ENCODE measurements at places on chromosomes 16 and 17.
A peak's percentile ranks its signal among the peaks of the same experiment; 100 is the strongest.

DNA sequence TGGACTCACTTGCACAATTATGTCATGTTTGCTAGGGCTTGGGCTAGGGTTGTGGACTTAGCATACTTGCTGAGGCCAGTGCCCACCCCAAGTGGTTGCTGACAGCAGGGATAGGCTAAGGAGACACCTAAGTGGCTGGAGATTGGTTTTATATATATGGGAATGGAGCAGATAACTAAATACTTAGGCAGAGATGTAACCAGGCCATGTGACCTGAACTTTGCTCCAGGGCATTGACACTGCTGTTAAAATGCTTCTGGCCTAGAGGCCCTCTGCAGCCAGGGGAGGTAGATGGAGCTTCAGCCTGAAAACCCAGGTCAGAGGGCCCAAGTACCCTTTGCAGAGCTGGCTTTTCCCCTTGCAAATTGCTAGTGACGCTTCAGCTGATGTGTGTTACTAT lies 1.4 kb upstream of the ITGB3 start:
- DNase-seq = no peak

DNA sequence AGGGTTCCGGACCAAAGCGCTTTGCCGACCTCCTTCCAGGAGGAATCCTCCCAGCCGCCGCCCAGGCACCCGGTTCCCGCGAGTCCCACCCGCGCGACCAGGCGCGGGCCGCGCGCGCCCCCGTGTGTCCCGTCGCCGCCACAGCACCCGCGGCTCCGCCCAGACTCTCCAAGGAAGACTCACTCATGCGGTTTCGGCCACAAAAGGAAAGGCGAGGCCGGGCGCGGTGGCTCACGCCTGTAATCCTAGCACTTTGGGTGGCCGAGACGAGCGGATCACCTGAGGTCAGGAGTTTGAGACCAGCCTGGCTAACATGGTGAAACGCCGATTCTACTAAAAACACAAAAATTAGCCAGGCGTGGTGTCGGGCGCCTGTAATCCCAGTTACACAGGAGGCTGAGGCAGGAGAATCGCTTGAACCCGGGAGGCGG lies 3.5 kb upstream of the PKMYT1 start:
- DNase-seq = peak; percentile 53

DNA sequence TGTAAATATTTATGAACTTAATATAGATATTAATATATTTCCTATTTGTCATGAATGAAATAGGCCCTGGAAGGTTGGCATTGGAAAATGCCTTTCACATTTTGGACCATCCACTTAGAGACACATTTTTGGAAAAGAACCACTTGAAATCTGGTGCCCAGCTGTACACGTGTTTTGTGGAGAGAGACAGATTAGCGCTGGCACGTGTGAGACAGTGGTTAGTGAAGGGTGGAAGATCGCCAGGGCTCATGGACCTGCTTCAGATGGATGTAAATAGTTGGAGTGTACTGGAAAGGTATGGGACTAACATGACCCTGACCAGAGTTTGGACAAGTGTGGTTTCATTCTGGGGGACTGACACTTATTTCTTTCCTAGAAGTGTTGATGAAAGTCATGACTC lies 222.9 kb downstream of the PRKCA start:
- no peak for DNase-seq

DNA sequence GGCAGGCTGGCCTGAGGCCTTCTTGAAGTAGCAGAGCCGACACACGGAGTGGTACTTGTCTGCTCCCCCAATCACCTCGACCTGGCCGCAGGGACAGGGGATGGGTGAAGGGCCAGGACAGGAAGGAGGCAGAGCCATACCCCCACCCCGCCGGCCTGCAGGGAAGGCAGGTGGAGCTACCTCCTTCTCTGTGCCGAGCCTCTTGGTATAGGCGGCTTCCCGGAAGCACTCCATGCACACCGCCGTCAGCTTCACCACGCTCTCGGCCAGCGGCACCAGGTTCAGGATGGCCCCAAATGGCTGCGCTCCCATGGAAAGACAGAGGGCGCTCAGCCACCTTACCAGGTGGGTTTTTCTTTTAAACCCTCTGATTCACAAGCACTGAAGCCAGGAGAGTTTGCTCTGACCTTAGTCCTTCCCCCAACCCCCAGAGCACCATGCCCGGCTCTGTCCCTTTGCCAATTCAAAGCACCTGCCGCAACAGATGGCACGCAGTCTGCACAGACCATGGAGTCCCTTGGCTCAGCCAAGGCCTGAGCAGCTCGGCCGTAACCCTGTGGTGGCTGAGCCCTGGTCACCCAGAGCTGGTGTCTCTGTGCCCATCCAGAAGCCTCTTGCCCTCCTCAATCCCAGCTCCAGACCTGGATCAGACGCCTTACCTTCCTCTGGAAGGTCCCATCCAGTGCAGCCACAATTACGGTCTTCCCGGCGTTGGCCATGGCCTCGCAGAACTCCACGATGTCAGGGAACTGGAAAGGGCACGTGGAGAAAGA lies 6.7 kb downstream of the SYNGR2 start:
- no peak for DNase-seq

GRCh38 chr16:78884204-78884603 lies 716.3 kb downstream of the MAF start:
- no peak for DNase-seq

DNA sequence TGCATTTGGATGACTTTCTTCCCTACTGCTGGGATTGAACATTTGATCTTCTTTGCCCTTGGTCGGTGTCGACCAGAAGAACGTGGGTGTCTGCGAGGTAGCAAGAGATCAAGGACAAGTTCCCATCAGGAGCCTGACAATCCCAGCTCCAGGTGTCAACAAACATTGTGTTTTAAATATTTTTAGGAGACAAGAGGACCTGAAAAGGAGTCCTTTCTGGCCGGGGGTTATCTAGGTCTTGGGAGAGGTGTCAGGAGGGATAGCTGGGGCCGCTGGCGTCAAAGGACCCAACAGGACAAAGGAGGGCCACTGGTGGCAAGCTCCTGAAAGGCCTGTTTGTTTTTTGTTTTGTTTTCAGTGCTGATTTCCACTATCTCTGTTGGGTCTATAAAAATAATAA lies 308.4 kb upstream of the ERCC4 start:
- no peak for DNase-seq

DNA sequence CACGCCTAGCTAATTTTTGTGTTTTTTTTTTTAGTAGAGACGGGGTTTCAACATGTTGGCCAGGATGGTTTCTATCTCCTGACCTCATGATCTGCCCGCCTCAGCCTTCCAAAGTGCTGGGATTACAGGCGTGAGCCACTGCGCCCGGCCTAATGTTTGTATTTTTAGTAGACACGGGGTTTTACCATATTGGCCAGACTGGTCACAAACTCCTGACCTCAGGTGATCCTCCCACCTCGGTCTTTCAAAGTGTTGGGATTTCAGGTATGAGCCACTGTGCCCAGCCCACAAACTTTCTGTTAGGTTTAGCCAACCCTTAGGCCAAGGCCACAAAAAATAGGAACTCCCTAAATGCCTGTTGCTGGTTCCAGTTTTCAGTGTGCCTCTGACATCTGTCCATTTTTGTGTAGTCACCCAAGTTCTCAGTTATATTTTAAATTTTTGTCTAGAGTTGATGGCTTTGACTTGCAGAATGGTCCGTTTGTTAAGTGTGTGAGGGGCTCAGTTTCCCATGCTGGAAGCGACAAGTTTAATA lies 12.7 kb downstream of the CCL16 start:
- DNase-seq = no peak

DNA sequence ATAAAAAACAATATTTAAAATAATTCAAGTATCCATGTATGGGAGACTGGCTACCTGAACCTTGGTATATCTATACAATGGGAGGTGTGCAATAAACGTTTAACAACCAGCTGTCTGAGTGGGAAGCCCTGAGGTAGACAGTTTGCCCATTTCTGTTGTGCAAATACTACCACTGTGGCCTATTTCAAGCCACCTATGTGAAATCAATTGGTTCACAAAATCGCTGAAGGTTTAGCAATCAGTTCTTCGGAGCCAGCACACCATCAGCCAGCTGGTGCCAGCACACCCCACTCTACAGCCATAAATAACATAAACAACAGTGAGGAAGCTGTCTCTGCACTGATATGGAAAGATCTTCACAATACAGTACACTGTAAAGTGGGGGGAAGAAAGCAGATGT lies 46.7 kb upstream of the KDM8 start:
- no peak for DNase-seq

DNA sequence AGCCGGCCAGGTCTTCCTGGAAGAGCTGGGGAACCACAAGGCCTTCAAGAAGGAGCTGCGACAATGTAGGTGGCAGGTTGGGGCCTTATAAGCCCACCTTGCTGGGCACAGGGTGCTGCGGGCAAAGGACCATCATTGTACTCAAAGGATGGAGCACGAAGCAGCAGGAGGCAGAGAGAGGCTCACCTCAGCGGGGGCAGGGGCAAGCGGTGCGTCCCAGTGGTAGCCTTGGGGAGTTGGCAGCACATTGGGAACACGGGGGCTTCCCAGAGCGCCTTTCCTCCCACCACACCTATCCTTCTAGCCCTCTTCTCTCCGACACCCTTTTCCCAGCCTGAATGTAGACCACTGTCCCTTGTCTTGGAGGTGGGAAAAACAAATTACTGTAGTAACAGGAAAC lies 2.1 kb downstream of the CNP start:
- DNase-seq = no peak

DNA sequence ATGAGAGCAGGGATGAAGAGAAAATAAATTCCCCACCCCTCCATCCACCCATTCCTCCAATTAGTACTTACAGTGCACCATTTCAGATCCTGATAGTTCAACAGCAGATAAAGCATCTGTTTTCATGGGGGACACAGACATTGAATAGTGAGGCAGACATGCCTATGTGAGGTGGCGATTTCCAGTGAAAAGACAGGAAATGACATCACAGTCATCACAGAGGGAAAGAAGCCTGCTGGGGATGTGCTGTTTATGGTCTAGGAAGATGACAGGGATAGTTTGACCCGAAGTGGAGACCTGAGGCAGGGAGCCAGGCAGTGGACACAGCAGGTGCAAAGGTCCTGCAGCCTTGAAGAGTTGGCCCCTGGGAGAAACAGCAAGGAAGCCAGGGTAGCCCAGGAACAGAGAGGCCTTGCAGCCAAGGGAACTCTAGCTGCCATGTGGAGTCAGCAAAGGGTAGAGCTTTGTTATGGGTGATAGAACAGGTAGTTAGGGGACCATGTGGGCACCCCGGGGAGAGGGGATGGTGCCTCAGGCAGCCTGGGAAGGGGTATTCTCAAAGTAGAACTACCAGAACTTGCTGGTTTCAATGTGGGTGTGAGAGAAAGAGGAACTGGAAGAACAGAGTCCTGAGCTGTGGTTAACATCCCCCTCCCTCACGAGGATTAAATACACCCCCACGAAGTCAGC lies 256.6 kb downstream of the CPPED1 start:
- DNase-seq = no peak

GRCh38 chr16:69812688-69813014 lies 50.5 kb downstream of the WWP2 start:
- DNase-seq = no peak

- DNase-seq = no peak
These were observed 5.8 kb downstream of the SRR start for GRCh38 chr17:2309338-2310154.

DNA sequence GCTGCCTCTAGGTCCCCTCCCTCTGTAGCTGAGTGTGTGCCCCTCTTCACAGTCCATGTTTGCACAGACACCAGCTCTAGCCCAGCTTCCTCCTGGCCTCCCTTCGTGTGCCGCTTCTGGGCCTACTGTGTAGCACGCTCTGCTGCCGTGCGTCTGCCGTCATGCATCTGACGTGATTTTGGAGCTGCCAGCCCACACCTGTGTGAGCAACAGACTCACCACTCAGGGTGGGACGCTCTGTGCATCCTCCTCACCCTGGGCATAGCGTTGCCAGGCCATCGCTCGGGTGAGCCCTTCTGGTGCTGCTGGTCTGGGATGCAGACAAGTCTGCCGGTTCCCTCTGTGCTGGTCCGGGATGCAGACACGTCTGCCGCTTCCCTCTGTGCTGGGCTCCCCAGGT lies 39.4 kb upstream of the ZNF750 start:
- no peak for DNase-seq

- DNase-seq = no peak
These were observed 15.0 kb downstream of the NSMCE1 start for GRCh38 chr16:27253526-27253930.

DNA sequence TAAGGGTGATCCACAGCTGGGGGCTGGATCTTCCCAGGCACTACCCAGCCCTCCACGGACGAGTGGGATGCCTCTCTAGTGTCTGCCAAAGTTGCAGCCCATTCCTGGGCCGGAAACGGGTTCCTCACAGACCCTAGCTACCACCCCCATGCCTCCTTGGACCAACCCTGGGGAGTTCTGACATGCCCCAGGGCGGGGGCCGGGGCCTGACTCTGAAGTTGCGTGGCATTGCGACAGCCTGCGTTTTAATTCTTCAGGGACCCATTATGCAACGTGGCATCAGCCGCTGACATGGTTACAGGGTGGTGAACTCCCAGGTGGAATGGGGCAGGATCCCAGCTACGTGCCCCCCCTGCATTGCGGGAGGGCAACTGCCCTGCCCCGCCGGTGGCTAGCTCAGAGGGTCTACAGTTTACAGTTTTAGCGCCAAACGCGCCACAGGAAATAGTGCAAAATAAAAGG lies 2.7 kb downstream of the CBX4 start:
- no peak for DNase-seq

DNA sequence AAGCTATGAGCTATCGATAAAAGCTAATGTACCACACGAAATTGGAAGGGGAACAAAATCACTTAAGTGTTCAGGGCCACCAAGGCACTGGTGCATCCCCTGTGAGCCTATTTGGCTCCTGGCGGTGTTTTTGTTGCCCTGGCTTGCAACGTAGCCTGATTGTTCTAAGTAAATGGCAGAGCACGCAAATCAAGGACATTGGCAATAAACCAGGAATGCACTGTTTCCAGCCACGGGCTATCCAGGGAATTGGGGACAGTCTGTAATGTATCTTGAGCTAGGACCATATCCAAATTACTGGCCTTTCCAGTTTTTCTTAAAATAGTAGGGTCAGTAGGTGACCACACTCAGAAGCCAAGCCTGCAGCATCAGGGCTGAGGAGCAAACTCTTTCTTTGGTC lies 734.0 kb downstream of the MAF start:
- no peak for DNase-seq

DNA sequence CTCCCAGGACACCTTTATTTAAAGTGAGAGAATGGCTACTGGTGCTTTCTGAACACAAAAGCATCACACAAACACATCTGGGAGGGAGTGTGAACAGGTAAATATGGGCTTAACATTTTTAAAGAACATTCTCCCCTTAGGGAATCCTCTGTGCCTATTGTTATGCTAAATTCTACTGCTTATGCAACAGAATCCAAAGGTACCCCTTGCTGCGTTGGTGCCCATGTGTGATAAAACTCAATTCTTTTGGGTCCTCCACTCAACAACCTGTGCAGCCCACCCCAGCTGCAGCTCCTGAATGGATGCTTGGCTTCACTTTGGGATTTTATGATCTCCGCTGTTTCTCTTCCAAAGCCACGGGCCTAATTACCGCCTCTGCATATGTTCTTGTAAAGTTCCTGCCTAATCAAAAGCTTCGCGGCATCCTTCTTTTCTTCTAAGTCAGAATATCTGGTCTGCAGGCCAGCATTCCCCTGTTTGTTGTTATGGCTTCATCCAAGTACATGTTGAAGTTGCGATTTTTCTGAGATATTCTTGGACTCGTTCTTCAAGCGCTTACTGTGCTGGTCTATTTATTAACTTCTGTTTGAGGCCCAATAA lies 23.9 kb downstream of the RHBDL3 start:
- no peak for DNase-seq

All from activated CD4-positive, CD25-positive, alpha-beta regulatory T cell (primary cell).